D341Med (cell line): ENCODE measurements at places on chromosomes 3 and 15.

DNA sequence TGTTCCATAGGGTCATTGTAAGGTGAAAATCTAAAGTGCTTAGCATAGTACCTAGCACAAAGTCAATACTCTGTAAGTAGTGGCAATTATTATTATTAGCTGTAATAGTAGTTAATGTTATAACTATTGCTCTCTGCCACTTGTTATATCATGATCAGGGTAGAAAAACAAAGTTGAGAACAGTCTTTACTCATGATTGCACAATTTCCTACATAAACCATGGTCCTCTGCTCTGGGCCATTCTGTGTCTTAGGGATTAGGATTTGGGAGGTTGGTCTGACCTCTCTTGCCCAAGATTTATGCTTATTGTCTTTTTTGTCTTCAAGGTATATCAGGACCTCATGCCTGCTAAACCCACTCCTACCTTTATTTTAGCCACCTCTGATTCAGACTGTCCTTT lies 4.3 kb upstream of the LRRC58 start:
- DNase-seq = no peak

GRCh38 chr3:11718637-11719405 lies 75.1 kb upstream of the VGLL4 start:
- peak; percentile 47 for DNase-seq

DNA sequence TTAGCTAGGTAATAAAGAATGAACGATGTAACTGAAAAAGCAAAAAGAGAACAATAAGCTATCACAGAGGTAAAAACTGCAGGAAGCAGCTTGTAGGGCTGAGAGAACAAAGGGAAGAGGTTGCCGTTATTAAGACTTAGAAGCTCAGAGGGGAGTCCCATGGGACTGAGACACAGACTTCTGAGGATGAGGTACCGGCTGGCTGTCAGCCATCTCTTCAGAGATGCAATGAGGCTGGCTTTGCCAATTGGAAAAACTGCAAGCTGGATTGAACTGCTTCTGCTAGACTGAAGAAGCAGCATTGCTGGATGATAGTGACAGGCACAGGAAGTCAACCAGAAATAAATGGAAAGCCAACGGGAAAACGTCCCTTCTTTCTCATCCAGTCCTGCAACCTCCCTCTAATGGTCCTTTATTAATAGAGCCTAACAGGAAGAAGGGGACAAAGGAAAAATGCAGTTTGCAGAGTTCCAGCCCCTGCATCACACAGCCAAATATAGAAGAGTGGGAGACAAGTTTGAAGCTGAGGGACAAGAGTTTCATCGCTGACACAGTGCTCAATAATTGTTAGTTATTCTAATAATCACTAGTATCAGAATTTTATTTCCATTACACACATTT lies 21.1 kb upstream of the KLHL6 start:
- DNase-seq = peak; percentile 82

DNA sequence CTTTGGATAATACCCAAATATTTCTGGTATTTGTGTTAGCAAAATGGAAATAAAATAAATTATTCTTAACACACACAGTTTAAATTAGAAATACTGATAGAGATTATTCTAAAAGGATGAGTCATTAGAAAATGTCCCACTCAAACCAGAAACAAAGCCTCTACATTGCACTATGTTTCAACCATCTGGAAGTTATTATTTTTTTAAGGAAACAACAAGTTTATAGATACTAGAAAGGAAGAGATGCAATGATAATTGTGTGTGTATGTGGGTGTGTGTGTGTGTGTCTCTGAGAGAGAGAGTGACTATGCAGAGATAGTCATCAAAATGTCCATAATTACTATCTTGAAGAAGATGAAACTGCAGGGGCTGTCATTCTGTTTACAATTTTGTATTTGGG lies 1340.5 kb downstream of the ROBO1 start:
- DNase-seq = no peak

GRCh38 chr3:119098619-119099222 lies 47.2 kb upstream of the TEX55 start:
- DNase-seq = peak; percentile 46

DNA sequence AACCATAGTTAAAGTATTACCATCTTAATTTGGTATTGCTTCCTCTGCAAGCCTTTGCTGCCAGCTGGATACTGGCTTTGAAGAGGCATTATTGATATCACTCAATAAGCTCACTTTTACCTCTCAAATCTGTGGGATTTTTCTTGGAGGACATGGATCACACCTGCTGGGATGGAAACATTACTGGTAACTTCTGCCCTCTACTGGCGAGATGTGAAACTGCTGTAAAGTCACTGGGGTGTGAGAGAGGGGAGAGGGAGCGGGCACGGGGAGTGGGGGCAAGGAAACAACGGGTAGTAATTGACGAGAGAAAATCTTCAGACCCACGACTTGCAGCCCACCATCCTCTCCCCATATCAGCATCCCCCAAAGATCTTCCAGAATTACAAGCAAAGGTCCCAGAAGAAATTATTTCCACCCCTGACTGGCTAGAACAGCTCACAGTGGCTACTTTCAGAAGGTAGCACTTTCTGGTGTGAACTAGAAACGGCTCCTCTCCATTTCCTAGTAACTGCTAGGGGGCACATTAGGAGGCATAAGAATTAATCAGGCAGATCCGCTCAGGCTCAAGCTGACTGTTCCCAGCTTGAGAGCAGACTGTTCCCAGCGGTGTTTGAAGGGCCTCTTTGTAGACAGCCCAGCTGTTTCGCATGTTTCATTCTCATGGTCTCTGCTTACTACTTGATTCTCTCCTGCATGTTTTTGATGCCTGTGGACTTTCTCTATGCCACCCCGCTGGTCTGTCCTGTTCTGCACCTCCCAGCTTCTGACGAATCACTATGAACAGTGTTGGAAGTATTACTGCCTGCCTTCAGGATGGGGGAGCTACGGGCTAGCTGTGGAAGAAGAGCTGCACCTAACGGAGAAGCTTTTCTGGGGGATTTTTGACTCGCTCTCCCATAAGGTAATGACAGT lies 230.4 kb upstream of the CHRM5 start:
- DNase-seq = peak; percentile 74

DNA sequence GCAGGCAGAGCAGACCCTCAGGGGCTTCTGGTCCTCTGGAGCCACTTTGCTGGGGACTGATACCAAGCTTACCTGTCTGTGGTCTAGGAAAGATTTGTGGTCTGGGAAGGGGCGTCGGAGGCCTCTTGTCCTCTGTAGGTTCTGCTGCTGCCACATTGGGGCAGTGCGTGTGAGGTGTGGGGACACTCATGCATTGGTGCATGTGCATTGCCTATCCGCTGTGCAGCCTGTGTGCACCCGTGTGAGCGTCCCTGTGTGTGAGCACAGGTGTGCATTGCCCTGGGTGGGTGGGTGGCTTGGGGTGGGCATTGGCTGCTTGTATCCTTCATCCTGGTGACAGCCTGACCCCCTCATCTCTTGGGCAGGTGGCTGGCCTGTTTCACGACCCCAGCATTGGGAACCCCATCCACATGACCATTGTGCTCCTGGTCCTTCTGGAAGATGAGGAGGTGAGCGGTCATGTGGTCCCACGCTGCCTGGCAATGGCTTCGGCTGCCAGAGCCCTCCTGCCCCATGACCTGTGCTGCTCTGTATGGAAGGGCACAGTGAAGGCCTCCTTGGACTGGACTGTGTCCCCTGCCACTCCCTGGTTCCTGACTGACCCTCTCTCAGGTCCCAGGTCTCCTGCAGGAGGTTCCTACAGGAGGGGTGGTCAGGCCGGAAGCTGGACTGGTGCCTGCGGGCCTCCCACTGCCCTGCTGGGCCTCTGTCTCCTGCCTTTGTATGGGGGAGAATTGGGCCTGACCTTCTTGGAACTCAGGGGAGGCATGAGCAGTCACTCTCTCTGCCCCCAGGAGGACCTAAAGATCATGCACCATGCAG lies 41.5 kb downstream of the SAXO2 start:
- DNase-seq = no peak

DNA sequence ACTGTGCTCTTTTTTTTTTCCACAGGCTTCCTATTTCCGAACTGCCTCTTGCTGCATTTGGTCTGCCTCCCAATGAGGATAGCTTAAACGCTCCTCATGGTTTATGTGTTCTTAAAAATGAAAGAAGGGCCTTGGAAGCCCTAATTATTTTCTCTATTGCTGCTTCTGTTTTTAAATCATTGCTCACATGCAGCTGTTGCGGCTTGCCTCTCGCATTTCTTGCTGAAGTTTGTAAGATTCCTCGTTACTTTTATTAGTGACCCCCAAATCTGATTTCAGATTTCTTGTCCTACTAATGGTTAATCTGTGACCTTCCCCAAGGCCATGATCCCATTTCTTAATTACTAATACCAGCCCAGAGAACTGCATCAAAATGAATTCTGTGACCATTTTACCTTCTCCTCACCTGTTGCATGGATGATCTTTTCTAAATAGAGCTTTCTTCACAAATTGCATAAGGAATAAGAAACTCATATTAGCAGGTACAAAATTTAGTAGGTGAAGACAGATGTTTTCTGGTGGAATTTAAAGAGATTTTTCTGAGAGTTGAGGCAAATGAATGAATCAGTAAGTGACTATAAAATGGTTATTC lies 1.8 kb downstream of the UBE2E1 start:
- no peak for DNase-seq

DNA sequence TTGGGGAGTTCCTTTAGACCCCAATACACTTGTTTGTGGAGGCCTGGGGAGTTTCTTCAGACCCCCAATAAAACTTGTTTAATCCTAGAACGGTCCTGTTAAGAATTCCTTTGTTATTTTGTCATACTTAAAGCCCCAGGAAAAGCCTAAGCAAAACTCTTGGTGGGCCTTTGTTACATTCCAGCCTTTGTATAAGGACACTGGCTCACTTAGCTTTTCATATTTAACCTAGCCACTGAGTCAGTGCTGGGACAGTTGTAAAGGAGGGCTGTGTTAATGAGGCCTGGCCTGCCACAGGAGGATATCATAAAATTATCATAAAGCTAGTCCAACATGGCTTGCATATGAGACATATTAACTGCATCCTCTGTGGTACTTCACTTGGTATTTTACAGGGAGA lies 760.1 kb downstream of the ZNF385D start:
- DNase-seq = no peak

GRCh38 chr15:91099995-91100813 lies at the start of gene SV2B:
TSS of gene SV2B (plus strand) at chr15:91100257. CDS start at chr15:91226264, 126,007 bp downstream.
- peak; percentile 83 for DNase-seq

GRCh38 chr15:74727727-74728126 lies 2.4 kb upstream of the CYP1A1 start:
- DNase-seq = no peak

DNA sequence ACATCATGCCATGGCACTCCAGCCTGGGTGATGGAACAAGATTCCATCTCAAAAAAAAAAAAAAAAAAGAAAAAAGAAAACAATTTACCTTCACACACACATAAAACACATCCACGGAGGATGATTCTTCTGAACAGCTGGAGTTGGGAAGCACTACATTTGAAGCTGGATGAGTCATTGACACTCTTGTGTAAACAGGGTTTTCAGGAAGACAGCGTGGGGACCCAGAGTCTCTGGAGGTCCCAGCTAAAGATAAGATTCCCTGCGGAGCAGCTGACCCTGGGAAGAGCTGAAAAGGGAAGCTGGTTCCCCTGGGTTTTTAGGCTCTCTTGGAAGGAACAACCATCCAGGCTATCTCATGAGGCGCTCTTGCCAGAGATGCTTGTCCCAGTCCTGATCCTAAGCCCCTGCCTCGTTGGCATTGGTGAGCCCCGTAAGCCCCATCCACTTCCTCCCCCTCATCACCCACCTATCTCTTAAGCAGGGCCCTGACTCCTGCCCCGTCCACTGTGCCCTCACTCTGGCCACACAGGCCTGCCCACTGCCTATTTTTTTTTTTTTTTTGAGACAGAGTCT lies 32.0 kb upstream of the FURIN start:
- no peak for DNase-seq

- DNase-seq = no peak
Observed at GRCh38 chr15:49855917-49856637, 235.2 kb downstream of the DTWD1 start.

GRCh38 chr3:57951066-57951882 lies 56.9 kb upstream of the FLNB start:
- DNase-seq = no peak

- DNase-seq = no peak
Observed at GRCh38 chr3:121962443-121962842, 59.6 kb downstream of the ILDR1 start.

GRCh38 chr15:48963524-48964113 lies at the start of gene SHC4:
TSS of gene SHC4 (minus strand) at chr15:48963919. CDS start at chr15:48963015, 904 bp downstream.
- DNase-seq = peak; percentile 60

DNA sequence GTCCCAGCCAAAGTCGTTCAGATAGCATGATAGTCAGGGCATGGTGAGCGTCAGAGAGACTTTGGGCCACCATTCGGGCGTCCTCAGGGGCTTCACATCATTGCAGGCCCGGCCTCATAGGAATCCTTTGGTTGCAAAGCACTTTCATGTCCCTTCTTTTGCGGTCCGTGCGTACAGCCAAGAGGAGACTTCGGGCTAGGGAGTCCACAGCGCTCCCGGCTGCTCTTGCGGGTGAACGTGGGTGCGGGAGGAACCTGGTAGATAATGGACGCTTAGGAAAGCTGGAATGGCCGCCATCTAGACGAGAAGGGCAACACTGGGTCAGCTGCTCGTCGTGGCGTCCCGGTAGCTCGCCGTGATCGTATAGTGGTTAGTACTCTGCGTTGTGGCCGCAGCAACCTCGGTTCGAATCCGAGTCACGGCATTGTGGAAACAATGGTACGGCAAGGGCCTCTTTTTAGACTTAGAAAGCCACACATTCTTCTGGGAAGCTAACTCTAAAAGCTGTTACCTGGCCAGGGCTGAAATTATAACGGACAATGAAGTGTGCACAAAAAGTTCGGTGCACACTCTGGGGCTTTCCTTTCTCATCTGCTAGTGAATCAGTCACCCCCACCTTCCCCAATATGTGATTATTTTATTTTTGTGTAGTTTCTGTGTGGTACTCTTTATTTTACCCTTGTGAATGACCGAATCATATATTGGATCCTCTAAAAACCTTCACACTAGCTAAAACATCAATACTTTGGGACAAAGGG lies 13.2 kb upstream of the SHF start:
- peak; percentile 67 for DNase-seq

- peak; percentile 56 for DNase-seq
Observed at GRCh38 chr3:151156618-151157216, 46.3 kb downstream of the GPR171 start.

GRCh38 chr3:110697961-110698360 lies 373.7 kb upstream of the NECTIN3 start:
- DNase-seq = no peak

- DNase-seq = no peak
Observed at GRCh38 chr15:84778194-84778593, 29.8 kb downstream of the ZNF592 start.

- DNase-seq = no peak
Observed at GRCh38 chr15:71252044-71252739, 136.9 kb downstream of the THSD4 start.

GRCh38 chr15:40239404-40239692 lies 485 bp downstream of the PAK6 start:
- no peak for DNase-seq

DNA sequence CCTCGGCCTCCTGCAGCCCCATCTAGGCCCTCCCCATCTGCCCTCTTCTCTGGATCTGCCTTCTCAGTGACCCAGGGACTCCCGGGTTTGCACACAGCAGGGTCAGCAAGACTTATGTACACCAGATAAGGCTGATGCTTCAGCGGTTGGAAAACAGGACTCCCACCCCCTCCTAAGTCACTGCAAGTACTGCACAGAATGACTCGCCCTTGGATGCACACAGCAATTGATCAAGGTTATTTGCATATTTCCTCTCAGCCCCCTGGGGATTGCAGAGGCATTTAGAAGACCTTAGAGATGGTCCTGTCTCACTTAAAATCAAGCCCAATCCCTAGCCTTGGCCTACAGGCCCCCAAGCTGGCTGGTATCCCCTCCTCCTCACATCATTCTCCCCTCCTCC lies 8.9 kb downstream of the ACAN start:
- no peak for DNase-seq

GRCh38 chr3:122475316-122475715 lies 39.4 kb downstream of the KPNA1 start:
- DNase-seq = no peak
